ENCODE measurements at places on chromosomes 7 and 10.

DNA sequence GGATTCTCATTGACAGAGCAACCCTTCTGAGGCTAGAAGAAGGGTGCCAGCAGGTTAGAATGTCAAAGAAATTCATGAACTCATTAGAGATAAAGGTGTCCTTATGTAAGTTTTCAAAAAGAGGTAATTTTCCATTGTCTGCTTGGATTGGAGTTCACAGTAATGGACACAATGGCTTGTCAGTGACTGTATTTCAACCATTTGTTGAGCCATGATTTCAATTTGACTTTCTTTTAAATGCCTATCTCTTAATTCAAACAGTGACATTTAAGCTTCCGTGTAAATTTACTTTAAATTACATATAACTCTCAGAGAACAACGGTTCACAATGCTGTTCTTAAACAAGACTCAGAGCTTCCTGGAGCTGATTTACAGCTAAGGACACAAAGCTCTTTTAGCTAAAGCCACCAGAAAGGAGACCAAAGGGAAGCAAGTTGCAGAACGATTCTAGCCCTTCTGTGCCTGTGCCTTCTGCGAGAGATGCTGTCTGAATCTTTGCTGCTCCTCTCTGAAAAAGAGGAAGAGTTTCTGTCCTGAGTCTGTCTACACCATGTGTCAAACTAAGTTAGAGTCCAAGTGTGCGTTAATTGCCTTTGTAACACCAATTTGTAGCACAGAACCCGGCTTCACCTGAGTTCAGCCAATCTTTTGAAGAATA, 42.2 kb upstream of the PFKP start:
- no peak for DNase-seq

DNA sequence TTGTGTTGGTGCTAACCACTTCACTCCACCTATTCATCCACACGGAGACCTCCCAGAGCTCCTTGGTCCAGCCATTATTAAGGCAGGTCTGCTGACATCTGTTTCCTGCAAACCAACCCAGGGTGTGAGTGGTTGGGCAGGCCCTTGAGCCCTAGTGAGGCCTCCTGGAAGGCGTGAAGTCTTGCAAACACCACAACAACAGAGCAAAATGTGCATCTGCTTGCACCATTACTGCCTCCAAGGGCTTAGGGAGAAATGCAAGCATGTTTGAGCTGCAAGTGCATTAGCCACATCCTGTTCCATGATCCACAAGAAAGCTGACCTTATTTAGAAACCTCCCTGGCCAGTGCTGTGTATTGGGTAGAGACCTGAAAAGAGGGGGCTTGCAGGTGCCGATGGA, 325.5 kb downstream of the GRID1 start:
- no peak for DNase-seq

DNA sequence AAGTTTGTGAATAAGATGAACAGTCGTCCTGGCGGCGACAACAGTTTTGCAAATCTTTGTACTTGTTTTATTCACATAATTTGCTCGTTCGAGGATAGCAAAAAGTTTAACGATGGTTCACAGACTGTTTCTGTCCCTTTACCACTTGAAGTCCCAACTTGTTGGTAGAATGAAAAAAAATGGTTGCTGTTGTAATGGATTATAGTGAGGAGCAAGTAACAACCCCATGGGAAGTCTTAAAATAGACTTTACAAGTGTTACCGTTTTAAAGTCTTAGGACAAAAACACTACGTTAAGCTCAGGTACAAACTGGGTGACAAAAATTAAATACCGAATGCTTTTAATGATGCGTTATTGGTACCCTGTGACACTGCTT, 589 bp downstream of the LSM8 start:
- no peak for DNase-seq

DNA sequence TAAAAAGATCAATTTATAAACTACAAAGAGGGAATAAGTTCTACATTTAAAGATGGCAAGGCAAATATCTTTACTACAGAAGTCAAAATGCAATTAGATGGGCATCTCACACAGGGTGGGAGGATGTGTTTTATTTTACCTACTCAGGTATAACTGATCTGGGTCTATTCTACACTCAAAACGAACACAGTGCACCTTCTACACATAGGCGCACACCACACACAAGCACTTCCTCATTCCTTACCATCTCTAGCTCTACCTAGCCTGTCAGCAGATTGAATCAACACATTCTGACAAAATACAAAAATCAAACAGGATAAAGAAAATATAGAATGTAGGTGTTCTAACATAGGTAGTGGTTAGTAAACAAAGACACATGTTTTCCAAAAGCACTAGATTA, 64.8 kb downstream of the SGCE start:
- no peak for DNase-seq

DNA sequence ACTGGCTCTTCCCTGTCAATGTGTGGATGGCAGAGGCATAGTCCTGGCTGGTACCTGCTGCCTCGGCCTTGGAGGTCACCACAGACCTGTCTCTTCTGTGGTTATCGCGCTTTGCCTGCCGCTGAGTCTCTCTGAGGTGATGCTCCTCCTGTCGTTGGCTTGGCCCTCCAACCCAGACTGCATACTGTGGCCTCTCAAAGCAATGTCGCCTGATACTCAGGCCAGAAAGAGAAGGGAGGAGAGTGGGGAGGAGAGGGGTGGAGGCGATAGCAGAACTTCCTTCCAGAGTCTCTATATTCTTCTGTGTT, 133.2 kb upstream of the KCNMA1 start:
- DNase-seq = no peak

DNA sequence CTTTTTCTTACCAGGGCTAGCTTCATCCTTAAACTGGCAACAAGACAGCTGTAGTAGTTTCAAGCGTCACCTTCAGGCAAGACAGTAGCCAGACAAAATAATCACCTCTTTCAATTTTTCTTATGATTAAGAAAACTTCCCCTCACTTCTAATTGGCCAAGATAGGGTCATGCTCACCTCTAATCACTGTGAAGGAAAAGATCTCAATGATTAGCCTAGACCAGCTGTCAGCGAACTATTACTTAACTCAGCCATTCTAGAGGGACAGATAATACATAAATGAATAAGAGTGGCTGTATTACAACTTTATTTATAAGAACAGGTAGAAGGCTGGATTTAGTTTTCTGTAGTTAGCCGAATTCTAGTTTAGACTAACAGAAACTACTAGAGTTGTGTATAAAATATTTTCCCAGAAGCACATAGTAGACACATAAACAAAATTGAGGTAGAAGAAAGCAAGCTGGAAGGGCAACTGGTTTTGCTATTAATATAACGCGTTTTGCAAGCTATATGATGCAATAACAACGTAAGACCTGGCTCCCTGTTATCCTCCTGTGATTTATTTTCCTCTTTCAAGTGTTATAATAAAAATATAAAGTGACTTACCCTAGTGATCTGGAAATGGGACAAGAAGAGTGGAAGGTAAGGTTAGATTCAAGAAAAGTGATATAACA, 64.3 kb downstream of the ELAPOR2 start:
- no peak for DNase-seq

GRCh38 chr7:48781752-48782151, 142.6 kb upstream of the CDC14C start:
- no peak for DNase-seq

DNA sequence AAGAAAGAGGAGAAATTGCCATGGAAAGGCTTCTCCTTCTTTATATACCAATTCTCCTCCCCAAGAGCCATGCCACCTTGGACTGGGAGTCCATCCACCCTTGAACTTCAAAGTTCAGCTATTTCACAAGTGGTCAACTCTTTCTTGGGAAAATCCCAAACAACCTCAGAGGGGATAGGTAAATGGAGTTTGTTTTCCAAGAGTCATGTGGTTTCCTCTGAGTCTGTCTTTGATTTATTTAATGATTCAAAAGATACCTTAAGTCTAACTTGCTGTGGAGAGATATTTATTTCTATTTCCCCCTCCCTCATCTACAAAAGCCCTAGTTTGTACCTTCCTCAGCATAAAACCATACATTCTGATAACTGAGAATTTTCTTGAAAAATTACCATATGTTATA, 758.6 kb upstream of the IGFBP3 start:
- no peak for DNase-seq

DNA sequence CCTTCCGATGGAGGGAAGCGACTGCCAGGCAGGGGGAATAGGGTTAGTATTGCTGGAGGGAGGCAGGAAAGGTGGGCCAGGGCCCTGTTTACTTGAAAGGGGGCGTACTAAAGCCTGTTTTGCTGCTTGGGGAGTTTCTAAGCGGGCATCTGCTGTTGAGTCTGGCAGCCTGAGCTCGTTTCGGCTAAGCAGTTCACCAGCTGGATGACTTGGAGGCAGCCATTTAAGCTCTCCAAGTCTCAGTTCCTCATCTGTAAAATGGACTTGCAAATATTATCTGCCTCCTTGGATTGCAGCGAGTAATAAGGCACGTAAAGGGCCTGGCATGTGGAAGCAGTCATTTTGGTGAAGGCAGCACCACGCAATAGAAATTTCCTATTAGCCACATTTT, 44.0 kb downstream of the LDB3 start:
- no peak for DNase-seq

GRCh38 chr7:1096156-1097119, 8.5 kb downstream of the GPER1 start:
- peak; percentile 83 for DNase-seq

DNA sequence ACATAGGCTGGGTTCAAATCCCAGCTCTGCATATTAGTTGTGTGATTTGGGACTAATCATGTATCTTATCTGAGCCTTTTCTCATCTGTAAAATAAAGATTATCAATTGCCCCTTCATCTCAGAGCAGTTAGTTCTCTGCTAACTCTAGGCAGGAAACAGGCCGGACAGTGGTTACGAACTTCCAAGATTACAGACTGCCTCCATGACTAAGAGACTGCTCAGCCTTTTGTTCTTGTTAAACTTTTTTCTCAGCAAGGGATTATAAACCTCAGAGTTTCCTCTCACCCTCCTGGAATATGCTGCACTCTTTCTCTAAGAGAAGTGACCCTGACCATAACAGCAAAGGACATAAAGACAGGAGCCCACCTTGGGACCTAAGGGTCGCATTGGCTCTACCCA, 52.5 kb upstream of the NFKB2 start:
- no peak for DNase-seq

DNA sequence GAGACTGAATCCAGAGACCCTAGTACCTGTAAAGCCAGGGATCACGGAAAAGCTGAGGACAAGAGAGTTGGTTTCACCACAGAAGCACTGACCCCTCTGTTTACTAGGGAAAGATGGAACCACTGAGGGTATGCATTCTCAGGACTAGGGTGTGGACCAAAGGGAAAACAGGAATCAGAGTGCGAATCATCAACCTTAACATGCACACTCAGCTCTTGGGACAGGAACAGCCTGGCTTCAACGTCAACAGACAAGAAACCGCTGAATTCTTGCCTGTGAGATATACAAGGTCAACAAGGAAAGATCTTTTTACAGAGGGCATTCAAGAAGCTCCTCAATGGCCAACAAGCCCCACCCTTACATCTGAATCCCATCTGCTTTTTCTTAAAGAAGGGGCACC, 14.9 kb downstream of the TNRC18 start:
- DNase-seq = no peak

DNA sequence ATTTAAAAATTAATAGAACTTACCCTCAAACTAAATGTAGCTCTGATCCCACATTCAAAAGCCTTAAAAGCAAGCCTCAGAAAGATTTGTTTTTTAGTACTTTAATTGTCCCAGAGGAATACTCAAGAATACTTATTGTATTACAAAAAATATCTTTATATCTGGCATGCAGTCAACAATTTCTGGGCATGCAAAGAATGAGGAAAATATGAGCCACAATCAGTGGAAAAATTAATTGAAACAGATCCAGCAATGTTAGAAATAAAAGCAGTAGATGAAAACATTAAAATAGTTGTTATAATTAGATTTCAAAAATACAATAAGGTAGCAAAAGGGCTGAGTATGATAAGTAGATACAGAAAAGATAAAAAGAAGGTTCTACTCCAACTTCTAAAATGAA, 154.7 kb downstream of the PON1 start:
- DNase-seq = no peak

DNA sequence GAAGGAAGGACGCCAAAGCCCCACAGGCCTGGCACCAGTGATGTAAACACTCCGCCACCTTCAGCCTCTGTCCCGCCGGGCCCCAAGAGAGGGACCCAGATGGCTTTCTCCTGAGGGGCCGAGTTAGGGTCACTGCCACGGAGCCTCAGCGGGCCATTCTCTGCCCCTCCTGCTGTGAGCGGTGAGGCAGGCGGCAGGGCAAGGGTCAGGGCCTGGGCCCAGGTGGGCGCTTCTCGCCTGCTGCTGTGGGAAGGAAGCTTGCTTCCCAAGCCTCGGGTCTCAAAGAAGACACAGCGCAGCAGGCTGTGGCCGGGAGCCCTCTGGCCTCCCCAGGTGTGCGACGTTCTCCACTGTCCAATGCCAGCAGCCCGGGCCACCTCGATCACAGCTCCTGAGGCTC, 84.8 kb downstream of the PROSER2 start:
- no peak for DNase-seq

GRCh38 chr10:17409170-17409733, 45.1 kb downstream of the ST8SIA6 start:
- no peak for DNase-seq

GRCh38 chr7:134885967-134886352, 100.3 kb upstream of the AGBL3 start:
- no peak for DNase-seq

GRCh38 chr10:110634527-110635209, 9.5 kb upstream of the RBM20 start:
- peak; percentile 32 for DNase-seq

- DNase-seq = no peak
Observed at GRCh38 chr10:116760919-116761318, 18.6 kb upstream of the HSPA12A start.

DNA sequence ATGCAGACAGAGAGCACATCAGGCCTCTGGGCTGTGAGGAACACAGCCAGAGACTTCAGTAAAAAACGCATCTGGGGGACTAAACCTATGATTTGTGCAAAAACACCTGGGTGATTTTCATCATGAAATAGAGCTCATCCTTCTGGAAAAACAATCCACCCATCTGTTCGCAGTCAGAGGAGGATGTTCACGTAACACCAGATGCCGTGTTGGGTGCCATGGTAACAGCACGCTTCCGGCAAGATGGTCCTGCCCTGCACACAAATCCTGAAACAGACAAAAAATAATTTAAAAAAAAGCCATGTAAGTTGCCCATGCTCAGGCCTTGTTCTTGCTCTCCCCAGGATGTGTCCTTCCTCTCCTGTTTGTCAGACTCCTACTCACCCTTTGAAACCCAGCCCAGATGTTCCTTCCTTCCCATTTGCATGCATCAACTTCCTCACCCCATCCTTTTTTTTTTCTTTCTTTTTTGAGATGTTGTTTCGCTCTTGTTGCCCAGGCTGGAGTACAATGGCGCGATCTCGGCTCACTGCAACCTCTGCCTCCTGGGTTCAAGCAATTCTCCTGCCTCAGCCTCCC, 28.3 kb upstream of the GNA12 start:
- DNase-seq = no peak

GRCh38 chr10:26378861-26379294, 59.3 kb upstream of the APBB1IP start:
- peak; percentile 38 for DNase-seq

- no peak for DNase-seq
Observed at GRCh38 chr7:112080441-112080840, 125.8 kb downstream of the DOCK4 start.

- no peak for DNase-seq
Observed at GRCh38 chr10:10093021-10093420, 924.7 kb upstream of the CELF2 start.

Data from upper lobe of left lung (tissue), 6 donors.